ENCODE measurements at places on chromosomes 3 and 15.

DNA sequence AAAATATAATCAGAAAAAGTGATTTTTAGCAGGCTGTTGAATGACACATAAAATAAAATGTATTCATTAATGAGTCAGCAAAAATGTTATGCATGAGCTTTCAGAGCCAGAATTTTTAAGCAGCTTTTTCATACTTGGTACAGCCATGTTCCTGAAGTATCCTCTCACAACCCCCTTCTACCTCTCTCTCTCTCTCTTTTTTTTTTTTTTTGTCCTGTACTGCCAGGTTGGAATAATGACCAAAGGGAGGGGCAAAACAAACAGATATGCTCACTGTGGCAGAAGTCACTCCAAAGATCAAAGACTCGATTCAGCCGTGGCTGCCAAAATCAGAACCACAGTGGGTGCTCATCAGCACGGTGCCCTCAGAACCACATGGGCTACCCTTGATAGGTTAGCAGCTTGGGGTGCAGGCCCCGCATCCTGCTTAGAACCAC, 383.0 kb downstream of the ZBTB20 start:
- no peak for DNase-seq

GRCh38 chr3:196553551-196553950, 14.8 kb downstream of the WDR53 start:
- no peak for DNase-seq

GRCh38 chr3:159245871-159246270, 444.0 kb downstream of the MFSD1 start:
- DNase-seq = no peak

- no peak for DNase-seq
These were observed 95.9 kb upstream of the ATP11B start for GRCh38 chr3:182697345-182697919.

GRCh38 chr3:134829721-134830120, 34.7 kb downstream of the EPHB1 start:
- no peak for DNase-seq

GRCh38 chr3:28847736-28848135, 433.1 kb upstream of the RBMS3 start:
- DNase-seq = no peak

GRCh38 chr3:70980646-70981170, 602.8 kb downstream of the FOXP1 start:
- peak; percentile 26 for DNase-seq

GRCh38 chr3:98798820-98799219, 35.7 kb downstream of the ST3GAL6 start:
- DNase-seq = no peak

DNA sequence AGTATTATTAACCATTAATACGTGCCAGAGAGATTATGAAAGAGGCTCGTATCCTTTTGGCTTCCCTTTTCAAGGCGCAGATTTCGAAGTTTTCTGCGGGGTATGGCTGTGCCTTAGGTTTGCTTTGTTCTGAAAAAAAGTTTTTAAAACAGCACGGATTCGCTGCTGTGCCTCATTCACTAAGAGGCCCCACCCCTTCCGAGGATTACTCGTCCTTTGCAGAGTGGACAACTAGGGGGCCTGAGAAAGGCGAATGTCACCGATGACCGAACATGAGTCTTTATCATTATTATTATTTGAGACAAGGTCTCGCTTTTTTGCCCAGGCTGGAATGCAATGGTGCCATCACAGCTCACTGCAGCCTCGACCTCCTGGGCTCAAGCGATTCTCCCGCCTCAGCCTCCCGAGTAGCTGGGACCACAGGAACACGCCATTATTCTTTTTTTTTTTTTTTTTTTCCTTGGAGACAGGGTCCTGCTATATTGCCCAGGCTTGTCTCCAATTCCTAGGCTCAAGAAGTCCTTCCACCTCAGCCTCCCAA, 684 bp upstream of the RPS27L start:
- peak; percentile 33 for DNase-seq

- no peak for DNase-seq
These were observed 10.5 kb downstream of the ABCF3 start for GRCh38 chr3:184196536-184196935.

GRCh38 chr15:89452330-89452836, 44.0 kb downstream of the RHCG start:
- DNase-seq = no peak

DNA sequence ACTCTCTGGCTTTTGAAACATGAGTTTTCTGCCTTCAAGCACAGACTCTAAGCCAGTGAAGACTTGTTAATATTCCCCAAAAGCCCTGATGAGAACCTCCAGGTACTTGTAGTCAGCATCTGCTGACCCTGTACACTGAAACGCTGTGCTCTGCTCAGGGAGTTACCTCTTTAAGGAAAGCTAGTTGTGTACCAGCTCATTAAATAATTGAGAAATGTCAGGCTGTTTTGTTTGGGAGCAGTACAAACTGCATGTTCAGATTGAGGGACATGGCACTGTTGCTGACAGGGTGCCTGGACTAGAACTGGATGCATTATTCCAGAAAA, 21.7 kb downstream of the UPK1B start:
- no peak for DNase-seq

- DNase-seq = no peak
These were observed 9.3 kb upstream of the PLXND1 start for GRCh38 chr3:129615751-129616281.

DNA sequence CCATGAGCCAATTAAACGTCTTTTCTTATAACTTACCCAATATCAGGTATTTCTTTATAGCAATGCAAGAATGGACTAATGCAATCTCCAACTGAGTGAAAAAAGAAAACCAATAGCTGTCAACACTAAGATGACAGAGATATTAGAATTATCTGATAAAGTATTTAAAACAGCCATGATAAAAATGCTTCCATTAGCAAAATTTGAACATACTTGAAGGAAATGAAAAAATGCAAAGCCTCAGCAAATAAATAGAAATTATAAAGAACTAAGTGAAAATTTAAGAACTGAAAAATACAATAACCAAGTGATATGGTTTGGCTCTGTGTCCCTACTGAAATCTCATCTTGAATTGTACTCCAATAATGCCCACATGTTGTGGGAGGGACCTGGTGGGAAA, 99.6 kb downstream of the BOC start:
- no peak for DNase-seq

- DNase-seq = no peak
These were observed 38.0 kb upstream of the GBE1 start for GRCh38 chr3:81799403-81799802.

- peak; percentile 32 for DNase-seq
These were observed 36.9 kb downstream of the DNASE1L3 start for GRCh38 chr3:58173669-58174398.

- no peak for DNase-seq
These were observed 74.5 kb downstream of the FOXP1 start for GRCh38 chr3:71509066-71509465.

GRCh38 chr3:178802993-178803693, 266.9 kb downstream of the KCNMB2 start:
- no peak for DNase-seq

- no peak for DNase-seq
These were observed 213.9 kb upstream of the TBL1XR1 start for GRCh38 chr3:177411201-177411600.

GRCh38 chr3:112437146-112438022, 61.9 kb downstream of the BTLA start:
- DNase-seq = peak; percentile 56

- no peak for DNase-seq
These were observed 114.5 kb upstream of the GADL1 start for GRCh38 chr3:31008994-31009393.

GRCh38 chr3:140216249-140216648, 281.3 kb downstream of the CLSTN2 start:
- no peak for DNase-seq

DNA sequence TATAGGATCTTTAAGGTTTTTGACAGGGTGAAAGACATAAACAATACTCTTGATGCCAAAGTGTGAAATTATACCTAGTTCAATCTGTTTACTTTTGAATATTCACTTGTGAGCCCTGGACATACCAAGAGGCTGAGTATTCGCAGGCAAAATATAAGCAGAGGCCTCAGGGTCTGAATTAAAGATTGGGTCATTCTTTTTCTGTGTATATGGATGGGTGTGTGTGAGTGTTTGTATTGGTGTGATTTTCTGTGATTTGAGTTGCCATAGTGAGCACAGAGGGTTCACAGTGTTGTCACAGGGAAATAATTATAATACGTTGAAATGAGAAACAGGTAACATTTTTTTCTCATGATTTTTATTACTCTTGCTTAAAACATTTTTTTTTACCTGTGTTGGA, 770.7 kb upstream of the ALCAM start:
- no peak for DNase-seq

GRCh38 chr3:9769012-9769411, 735 bp downstream of the CAMK1 start:
- no peak for DNase-seq

DNA sequence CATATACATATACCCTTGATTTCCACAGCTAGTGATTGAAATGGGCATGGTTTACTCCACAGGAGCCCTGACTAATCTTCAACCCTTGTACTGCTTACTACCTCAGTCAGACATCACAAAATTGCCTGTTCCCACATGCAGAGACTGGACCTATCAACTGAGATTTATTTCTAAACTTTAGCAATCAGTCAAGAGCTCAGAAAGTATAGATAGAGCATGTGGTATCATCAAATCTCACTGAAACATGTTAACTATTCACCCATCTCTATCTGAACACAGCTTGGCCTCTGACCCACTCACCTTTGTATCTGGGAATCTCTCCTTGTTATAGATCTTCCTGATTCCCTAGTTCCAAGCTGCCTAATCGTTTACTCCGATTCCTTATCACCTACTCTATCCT, 14.6 kb downstream of the ADAM10 start:
- no peak for DNase-seq

DNA sequence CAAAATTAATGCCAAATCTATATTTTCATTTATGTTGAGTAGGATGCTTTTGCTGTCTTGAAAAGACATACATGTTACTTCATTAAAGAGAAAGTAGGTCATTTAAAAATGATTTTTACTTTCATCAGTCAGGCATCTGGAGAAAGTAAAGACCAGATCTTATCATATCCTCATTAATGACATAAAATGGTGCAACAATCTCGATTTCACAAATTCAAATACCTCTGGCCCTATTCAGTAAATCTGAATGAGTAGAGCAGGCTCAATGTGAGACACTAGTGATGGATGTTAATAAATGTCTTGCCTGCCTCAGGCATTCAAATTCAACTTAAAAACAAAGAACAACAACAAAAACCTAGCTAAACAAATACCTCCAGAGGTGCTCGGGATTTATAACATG, 714.1 kb downstream of the NAALADL2 start:
- no peak for DNase-seq

GRCh38 chr3:149783576-149783975, 8.8 kb downstream of the ANKUB1 start:
- no peak for DNase-seq

DNA sequence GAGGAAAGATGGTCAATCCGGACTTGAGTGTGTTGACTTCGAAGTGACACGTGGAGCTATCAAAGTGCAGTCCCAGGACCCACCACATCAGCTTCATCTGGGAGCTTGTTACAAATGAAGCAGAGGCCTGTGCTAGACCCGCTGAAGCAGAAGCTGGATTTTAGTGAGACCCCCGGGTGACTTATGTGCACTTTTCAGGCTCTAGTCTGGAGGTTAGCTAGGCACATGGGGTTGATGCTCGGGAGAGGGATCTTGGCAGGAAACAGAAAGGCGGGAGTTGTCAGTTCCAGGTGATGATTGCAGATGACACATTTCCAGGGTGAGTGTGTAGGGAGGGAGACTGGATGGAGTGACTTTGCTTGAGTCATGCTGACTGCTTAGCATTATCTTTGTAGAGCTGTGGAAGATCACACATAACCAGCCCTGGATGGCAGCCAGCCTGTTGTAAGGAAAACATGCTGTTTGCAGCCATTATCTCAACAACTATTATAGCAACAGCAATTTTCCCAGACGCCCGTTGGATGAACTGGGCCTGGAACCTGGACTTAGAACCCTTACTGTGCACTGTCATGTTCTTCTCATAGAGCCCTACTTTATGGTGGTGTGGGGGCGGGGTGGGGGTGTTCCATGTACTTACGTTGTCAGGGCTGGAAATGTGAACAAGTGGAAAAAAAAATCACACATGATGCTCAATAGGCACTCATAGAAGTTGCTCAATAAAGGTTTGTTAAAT, 122.4 kb downstream of the THSD4 start:
- DNase-seq = no peak

DNA sequence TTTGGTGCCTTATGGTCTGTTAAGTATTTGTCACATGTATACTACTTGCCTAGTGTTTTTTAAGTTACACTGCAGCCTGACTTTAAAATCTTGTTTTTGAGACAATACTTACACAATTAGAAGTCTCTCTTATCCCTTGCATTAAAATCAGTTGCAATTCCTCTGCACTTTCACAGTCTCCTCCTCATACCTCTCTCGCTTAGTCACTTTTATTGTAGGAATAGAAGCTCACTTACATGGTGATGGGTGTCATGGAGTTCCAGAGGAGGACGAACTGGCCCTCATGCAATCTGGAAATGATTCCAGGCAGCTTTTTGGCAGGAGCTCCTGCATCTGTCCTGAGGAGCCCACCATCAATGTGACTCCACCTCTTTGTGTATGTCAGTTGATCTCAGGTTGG, 238.4 kb upstream of the TBC1D5 start:
- DNase-seq = no peak

- DNase-seq = no peak
These were observed 16.1 kb downstream of the TMEM207 start for GRCh38 chr3:190433626-190434025.

GRCh38 chr3:8793242-8793641, 23.8 kb upstream of the OXTR start:
- DNase-seq = no peak

DNA sequence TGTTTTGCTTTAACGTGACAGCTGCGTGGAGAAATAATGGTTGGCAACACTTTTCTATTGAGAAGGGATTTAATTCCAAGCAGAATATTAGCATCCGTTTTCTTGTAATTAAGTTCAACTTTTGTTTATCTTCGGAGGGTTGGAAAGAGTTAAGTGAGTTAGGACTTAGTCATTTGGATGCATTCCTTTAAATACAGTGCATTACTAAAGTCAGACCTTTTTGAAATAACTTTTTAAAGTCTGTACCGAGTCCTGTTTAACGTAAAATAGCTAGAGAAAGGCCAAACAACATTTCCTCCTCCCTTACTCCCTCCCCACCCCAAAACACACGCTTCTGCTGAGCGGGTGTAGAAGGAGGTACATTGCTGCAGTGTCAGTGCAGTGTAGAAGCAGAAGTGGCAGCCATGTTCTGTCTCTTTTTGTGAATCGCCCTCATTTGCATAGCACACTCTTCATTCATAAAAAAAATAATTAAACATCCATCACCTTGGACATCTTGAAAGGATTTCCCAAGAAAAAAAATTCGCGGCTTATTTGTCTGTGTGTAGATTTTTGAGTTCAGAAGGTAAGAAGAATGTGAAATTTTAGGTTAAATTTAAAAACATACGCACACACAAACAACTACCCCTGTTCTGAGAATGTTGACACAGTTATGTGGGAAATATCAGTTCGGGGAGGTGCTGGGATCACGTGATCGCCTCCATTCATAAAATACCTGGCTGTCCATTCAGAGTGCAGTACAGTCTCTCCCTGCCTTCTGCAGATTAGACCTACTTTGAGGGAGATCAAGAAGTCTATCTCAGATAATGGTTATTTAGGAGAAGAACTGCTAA, 1.6 kb downstream of the SPRED1 start:
- peak; percentile 37 for DNase-seq

Measured in activated CD4-positive, alpha-beta T cell treated with anti-CD3 and anti-CD28 coated beads, Interleukin-2, amount 50 U/mL, for 16 hours (primary cell).